ENCODE measurements at places on chromosomes 7 and 10.

DNA sequence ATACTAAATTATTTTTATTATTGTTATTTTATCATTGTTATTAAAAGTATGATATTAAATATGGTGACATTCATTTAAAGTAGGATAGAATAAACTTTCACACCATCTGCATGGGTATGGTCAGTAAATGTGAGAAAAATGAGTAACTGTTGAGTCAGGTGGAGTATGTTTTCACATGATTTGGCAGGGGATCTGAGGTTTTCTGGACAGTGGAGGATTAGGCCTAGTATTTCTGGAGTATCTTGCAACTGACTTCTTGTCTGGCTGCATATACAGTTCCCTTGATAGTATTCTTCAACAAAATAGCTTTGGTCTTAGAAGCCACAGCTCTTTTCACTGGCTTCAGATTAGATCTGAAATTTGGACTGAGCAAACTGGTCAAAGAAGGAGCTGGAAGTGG lies 54.5 kb downstream of the GBF1 start:
- no peak for DNase-seq

- DNase-seq: no peak
Measured at GRCh38 chr7:115973406-115973805, 57.2 kb downstream of the TFEC start.

DNA sequence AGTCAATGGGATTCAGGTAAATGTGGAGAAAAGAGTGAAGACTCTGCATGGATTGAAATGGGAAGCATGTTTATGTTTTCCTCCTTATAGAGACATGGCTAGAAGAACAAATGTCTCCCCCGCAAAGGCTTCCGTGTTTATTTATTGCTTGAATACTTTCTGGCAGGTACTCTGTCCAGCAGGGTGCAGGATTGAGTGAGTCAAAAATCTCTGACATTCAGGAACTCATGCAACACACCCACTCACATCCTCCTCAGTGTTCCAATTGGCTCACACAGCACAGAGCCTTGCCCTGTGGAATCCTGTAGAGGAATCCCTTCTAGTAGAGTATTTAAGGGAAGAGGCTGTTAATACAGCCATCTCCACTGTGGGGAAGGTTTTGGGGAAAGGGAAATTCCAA lies 290.3 kb upstream of the VWC2 start:
- DNase-seq: no peak

DNA sequence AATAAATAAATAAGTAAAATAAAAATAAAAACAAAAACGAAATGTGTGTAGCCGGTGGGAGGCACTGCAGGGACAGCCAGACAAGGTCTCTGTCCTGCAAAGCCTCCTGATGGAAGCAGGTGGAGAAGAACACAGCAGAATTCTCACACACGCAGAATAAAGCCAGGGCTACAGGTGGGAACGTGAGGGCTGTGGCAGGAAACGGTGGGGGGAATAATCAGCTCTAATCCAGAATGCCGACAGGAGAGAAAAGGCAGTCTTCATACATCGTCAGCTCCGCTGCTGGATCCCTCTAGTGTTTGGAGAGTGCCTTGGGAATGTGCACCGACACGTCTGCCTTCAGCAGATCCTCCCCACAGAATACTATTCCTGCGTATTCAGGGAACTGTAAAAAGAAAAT lies 6.8 kb upstream of the SNX8 start:
- no peak for DNase-seq

GRCh38 chr10:8633909-8634308 lies 579.4 kb downstream of the GATA3 start:
- no peak for DNase-seq

DNA sequence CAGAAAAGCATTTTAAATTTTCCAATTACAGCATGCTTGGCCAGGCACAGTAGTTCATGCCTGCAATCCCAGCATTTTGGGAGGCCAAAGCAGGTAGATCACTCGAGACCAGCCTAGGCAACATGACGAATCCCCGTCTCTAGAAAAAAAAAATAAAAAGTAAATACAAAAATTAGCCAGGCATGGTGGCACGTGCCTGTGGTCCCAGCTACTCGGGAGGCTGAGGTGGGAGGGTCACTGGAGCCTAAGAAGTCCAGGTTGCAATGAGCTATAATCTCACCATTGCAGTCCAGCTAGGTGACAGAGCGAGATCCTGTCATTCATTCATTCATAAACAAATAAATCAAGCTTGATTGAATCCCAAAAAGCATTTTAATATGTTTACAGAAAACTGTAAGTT lies 234.9 kb downstream of the PARD3 start:
- DNase-seq: no peak

GRCh38 chr7:38142736-38143135 lies 35.3 kb upstream of the STARD3NL start:
- no peak for DNase-seq

- DNase-seq: no peak
Measured at GRCh38 chr10:126702181-126702580, 31.7 kb upstream of the C10orf90 start.
